HT1080 (cell line): ENCODE measurements at places on chromosomes 11 and 22.

- no peak for DNase-seq
Observed at GRCh38 chr11:17260020-17260419, 16.5 kb upstream of the NUCB2 start.

DNA sequence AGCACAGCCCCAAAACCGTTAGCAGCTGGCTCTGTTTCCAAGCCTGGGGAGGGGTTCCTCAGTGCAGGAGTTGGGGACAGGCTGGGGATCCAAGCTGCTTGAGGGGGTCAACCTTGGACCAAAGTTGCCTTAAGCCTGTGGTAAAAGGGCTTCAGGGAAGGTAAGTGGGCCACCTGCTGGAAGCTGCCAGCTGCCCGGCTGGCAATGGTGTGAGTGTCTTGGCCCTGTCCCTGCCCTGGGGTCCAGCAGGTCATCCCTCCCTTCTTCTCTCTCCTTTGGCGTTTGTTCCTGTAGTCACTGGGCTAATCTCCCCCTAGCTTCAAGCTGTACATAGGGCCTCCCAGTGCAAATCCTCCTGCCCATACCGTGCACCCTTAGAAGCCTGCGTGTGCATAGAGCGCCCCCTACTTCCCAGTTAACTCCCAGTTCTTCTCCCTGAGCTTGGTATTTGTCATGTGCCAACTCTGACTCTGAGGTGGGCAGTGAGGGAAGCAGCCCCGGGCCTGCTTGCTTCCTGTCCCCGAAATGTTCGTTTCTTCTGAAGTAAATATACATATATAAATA, 4.4 kb downstream of the TMEM258 start:
- peak; percentile 64 for DNase-seq

DNA sequence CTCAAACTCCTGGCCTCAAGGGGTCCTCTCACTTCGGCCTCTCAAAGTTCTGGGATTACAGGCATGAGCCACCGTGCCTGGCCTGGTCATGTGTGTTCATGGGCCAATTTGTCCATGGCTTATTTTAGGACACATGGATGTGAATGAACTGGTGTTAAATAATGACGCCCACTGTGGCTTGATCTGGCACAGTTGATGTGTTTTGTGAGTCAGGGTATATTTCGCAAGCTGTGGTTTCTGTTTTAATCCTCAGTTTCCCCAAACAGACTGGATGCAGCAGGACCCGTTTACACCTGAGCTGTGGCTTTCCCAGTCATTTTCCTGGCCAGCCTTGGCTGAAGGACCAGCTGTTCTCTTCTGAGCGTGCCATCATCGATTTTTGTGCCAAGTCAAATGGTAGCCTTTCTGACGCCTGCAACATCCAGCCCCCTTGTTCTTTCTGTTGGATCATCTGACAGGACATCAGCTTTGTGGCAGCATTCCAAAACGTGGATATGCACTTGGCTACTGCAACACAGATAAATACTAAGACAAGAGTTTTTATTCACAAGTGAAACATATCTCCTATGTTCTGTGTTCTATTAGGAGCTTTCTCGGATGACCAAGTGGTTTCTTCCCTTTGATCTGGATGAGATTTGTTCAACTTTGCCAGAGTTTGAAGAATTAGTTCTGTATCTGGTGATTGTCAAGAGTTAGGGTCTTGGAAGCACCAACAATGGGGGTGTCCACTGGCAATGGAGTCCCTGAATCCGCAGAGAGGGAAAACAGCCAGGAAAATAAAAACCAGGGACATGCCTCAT, 40.0 kb upstream of the SEPTIN5 start:
- no peak for DNase-seq

- DNase-seq: no peak
Observed at GRCh38 chr22:36729321-36729720, 25.8 kb upstream of the CACNG2 start.

DNA sequence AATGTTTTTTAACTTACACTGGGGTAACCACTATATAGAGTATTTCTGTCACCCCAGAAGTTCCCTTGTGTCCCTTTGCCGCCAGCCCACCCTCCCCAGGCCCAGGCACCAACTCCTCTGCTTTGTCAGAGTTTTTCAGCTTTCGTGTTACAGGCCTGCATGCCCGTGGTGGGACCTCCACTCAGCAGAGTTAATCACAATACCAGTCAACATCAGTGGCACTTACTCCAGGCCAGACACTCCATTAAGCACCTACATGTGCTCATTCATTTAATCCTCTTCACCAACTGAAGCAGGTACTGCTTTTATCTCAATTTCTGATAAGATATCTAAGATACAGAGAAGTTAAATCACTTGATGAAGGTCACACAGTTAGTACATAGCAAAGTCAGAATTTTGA, 63.3 kb downstream of the LIF start:
- no peak for DNase-seq

- peak; percentile 31 for DNase-seq
Observed at GRCh38 chr11:92376146-92376599, 151.6 kb downstream of the FAT3 start.

DNA sequence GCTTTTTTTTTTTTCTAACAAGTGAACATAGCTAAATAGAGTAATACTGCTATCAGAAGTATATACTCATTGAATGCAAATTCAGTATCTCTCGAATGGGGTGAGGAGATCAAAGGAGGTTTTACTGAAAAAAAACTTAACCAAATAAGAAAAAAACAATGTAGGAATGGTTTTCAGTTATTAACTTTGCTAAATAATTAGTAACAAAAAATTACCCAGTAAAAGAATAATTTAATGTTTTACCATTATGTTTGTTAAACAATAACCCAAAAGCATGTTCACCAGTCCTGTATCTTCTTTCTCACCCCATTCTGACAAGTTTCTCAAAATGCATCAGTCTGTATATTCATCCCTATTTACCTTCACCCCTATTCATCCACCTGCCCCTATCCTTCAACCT, 22.6 kb upstream of the CTSC start:
- DNase-seq: no peak

GRCh38 chr22:23403152-23403719, 176.9 kb downstream of the IGLL1 start:
- DNase-seq: no peak

DNA sequence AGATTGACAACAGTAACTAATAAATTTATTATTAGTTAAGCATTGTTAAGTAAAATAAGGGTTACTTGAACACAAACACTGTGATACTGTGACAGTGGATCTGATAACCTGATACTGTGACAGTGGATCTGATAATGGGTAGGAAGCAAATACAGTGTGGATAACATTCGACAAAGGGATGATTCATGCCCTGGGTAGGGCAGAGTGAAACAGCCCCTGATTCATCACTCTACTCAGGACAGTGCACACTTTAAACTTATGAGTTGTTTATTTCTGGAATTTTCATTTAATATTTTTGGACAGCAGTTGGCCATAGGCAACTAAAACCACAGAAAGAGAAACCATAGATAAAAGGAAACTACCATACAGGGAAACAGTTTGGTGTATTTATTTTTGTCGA, 60.8 kb upstream of the CTSC start:
- peak; percentile 77 for DNase-seq

- DNase-seq: peak; percentile 48
Observed at GRCh38 chr11:46247659-46248058, 29.8 kb upstream of the CREB3L1 start.

GRCh38 chr11:2825889-2826678, 59.5 kb downstream of the CDKN1C start:
- DNase-seq: peak; percentile 88

DNA sequence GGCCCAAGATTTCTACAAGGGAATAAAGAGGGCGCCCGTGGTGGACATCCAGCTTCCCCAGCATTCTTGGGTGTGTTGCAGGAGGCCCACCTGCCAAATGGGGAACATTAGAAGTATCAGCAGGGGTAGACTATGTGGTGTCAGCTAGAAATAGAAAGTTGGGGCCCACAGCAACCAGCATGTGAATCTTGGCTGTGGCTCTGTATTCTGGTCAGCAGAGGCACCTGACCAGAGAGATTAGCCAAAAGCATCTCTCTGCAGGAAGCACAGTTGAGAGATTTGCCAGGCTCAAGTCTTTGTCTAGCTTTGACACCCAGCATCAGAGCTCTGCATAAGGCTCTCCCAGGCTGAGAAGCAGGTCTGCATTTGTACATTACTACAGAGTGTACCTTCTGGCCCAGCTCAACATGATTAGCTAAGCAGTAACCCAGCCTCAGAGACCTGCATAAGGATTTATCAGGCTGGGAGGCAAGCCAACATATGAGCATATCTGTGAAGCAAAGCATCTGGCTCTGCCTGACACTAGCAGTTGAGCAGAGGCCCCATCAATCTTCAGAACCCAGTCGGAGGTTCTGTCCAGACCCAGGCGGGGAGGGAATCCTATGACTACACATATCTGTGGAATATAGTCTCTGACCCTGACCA, 79.9 kb downstream of the MS4A13 start:
- DNase-seq: no peak

- DNase-seq: no peak
Observed at GRCh38 chr11:77316733-77317342, 15.4 kb upstream of the GDPD4 start.

GRCh38 chr22:27866135-27867084, 52.6 kb downstream of the PITPNB start:
- DNase-seq: peak; percentile 79

DNA sequence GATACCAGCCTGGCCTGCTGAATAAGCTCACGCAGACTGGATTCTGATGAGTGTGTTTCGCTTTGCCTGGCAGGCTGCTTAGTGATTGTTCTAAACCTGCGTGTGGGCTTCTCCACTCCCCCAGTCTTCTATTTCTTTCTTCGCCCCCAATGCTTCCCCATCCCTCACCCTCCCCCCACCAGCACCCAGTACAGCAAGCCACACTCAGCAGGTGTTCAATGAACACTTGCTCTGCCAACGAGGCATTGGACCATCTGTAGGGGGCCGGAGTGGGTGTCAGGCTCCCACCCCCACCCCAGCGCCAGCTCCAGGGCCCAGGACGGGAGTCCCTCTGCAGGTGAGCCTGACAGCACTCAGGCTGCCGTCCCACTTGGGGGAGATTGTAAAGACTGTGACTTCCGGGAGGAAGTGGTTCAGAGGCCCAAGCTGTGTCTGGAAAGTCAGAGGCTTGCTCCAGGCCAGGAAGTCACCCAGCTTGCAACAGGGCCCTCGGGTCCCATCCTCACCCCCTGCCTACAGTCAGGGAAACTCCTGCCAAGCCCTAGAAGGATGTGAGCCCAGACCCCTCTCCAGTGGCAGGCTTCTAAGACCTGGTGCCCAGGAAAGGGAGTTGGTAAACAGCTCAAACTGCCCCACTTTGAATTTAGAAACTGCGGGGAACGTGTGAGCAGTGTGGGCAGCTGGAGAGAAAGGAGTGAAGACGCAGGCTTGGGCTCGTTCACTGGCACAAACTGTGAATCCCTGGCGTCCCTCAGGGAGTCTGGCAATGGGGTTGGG, 66.3 kb upstream of the PRDM11 start:
- DNase-seq: no peak

DNA sequence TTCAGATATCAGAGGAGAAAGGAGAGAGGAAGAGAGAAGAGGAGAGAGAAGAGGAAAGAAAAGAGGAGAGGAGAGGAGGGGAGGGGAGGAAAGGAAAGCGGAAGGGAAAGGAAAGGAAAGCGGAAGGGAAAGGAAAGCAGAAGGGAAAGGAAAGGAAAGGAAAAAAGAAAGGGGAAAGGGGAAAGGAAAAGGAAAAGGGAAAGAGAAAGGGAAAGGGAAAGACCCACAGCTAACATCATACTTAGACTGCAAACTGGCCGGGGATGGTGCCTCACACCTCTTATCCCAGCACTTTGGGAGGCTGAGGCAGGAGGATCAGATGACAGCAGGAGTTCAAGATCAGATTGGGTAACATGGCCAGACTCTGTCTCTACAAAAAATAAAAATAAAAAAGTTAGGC, 11.4 kb downstream of the CHEK2 start:
- DNase-seq: no peak

GRCh38 chr22:48870436-48870835, 957.2 kb downstream of the BRD1 start:
- DNase-seq: no peak

- DNase-seq: peak; percentile 98
Observed at GRCh38 chr11:74138572-74138971, 32.2 kb downstream of the C2CD3 start.

GRCh38 chr11:44112091-44112821, 16.8 kb downstream of the EXT2 start:
- DNase-seq: peak; percentile 36

GRCh38 chr22:30459181-30460052, 12.4 kb downstream of the SEC14L3 start:
- no peak for DNase-seq

GRCh38 chr11:86923999-86924766, 31.0 kb downstream of the FZD4 start:
- DNase-seq: no peak

DNA sequence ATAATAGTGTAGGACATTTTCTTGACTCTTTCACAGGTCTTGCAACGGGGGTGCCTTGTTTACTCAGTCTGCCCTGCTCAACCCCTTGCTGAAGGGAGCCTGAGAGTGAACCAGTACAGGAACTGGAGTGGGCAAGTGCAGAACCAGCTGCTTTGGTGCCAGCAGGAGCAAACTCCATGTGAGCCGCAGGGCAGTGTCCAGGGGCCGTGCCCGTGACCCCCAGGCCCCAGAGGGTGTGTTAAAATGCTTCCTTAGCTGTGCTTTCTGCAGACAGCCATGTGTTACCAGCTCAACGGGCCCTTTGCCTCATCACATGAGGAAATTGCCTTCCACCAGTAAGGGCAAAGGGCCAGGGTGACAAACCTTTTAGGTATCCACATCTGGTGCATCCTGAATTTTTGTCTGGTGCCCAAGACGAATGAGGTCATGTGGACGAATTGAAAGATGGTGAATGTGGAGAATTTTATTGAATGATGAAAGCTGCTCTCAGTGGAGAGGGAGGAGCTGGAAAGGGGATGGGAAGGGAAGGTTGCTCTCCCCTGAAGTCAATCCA, 53.6 kb upstream of the OR5D13 start:
- peak; percentile 20 for DNase-seq

GRCh38 chr11:2319791-2320472, 18.1 kb downstream of the TSPAN32 start:
- no peak for DNase-seq

DNA sequence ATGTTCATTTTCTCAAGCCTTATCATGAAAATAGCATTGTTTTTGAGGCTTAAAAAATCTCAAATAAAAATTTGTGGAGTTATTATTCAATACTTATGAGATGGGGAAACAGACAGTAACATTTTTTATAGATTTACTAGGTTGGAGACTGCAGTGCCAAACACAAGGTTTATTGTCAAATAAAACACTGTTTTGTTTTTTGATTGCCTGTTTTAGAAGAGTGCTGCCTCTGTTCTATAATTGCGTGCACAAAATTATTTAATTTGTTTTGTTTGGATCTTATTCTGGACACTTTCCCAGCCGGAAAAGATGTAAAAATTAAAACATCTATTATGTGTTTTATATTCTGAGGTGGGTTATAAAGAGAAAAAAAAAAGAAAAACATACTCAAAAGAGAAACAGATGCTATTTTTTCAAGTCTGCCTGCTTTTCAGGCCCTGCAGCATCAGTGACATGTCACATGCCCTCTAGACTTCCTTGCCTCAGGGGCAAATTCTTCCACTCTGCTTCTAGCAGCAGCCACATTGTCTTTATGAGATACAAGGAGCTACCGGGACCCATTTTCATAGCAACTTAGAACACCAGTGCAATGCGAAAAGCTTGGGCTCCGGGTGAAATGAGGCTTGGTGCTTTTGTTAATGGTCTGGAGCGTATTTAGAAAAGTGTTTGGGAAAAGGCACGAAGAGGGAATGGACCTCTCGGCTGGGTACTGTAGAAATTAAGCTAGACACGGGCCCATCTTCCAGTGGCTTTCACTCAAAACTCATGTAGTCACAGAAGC, 77.5 kb downstream of the EFCAB6 start:
- no peak for DNase-seq
